ENCODE measurements at places on chromosomes 3 and 15.

GRCh38 chr3:128573160-128573559 is 77.5 kb downstream of the RPN1 start:
- no peak for DNase-seq

DNA sequence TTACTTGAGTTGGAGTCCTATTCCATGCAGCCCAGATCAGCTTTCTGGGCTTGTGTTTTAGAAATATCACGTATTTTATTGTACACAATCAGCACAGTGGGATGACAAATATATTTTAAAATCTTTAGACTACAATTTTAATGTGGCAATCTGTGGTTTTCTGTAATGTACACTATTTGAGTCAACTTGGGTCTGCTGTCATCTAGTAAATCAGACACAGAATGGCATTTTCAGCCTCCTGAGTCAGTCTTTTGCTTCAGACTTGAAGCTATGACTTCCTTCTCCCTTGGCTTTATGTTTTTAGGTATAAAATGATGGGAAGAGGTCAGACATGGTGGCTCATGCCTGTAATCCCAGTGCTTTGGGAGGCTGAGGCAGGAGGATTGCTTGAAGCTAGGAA is 232.1 kb downstream of the NECTIN3 start:
- DNase-seq: no peak

- DNase-seq: no peak
These were observed 617.6 kb upstream of the UBE2E2 start for GRCh38 chr3:22585504-22585903.

DNA sequence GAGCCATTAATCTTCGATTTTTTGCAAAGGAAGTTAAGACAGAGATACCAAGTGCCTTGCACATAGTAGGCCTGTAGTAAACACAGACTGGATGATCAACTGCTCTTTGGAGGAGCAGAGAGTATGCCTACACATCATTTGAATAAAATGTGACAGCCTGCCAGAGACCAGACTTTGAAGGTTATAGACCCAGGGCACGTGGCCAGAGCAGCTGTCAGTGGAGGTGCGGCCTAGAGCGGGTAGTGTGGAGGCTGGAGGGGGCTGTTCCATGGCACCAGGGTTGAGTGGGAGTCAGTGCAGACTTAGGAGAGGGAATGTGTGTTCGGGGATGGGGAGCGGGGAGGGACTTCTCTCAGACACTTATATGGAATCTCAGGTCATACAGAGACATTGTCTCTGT is 80.8 kb downstream of the SMAD3 start:
- DNase-seq: no peak

DNA sequence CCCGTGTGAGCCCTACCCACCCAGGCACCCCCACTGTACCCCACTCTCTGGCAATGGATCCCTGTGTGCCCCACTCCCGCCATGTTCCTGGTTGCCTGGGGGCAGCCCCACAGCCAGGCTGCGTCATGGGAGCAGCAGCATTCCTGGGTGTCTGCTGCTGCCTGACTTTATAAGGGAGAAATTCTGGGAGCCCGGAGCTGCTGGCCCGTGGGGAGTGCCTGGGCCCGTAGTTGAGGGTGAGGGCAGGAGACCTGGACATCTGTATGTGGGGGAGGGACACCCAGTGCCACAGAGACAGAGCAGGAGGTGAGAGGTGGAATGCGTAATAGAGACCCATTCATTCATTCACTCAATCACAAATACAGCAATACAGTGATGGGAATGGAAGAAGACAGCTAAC is 15.1 kb downstream of the CSPG4 start:
- no peak for DNase-seq

DNA sequence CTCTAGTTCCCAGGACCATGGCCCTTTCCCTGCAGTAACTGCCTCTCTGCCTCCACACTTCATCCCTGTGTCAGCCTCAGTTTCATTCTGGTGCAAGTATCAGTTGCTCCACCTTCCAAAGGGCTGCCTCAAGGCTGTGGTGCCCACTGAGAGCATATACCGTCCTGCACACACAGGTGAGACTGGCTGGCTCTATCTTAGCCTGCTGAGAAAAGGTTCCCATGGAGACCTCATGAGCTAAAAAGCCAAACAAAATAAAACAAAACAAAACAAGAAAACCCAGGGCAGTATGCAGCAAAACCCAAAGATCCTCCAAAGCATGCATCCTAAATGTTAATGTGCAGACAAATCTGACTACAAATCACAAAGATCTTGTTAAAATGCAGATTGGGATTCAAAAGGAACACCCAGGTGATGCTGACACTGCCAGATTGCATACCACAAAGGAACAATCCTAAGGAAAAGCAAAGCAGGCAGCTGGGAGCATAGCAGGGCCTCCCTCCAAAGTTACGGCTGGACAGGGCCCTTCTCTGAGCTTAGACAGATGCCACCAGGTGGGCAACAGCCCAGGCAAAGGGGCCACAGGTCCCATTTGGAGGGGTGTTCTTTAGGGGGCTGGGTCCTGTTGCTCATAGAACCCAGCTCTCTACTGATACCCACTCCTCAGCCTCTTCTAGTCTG is 76.3 kb upstream of the SLCO2A1 start:
- DNase-seq: no peak

DNA sequence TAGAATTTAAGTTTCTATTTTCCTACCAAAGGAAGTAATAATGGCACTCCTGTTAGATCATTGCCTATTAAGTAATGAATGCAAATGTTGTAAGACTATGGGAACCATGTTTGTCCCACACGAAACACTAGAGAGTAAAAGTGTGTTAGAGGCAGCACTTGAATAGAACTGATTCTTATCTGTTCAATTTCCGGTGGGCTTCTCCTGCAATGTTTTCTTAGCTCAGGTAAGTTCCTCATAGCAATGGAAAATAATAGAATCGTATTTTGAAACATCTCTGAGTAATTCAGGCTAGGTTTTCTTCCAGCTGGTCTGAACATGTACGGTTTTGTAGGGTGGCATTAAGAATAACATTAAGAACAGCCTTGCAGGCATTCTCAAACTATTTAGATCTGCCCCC is 145.3 kb upstream of the LIPC start:
- no peak for DNase-seq

DNA sequence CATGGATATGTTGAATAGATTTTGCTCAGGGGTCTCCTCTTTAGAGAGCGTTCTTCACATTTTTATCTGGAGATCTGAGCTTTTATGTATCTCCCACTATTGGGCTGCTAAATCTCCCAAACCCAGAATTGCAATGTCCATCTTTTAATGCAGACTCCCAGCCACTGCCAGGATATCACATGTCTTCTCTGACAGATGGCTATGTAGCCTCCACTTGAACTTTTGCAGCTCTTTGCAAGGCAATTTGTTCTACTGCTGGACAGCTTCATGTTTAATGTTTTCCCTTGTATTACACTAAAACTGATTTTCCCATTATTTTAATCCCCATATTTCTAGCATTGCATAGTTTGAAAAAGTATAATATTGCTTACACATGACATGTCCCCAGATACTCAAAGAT is 177.2 kb downstream of the LPP start:
- no peak for DNase-seq

DNA sequence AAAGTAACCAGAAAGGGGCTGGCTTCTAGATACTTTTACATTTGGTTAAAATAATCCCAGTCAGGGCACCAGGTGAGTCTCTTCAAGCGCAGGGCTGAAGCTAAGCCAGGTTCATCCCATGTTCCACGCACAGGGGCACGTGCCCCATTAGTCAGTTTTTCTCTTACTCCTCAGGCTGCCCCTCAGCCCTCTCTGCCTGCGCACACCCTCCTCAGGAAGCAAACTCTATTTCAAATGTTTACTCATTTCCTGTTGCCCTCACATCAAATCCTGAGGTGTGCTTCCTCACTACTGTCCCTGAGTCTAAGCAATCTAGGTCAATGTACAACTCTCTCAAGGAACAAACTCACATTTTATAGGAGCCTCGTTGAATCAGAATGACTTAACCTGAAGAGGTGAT is 48.5 kb downstream of the THBS1 start:
- peak; percentile 56 for DNase-seq

DNA sequence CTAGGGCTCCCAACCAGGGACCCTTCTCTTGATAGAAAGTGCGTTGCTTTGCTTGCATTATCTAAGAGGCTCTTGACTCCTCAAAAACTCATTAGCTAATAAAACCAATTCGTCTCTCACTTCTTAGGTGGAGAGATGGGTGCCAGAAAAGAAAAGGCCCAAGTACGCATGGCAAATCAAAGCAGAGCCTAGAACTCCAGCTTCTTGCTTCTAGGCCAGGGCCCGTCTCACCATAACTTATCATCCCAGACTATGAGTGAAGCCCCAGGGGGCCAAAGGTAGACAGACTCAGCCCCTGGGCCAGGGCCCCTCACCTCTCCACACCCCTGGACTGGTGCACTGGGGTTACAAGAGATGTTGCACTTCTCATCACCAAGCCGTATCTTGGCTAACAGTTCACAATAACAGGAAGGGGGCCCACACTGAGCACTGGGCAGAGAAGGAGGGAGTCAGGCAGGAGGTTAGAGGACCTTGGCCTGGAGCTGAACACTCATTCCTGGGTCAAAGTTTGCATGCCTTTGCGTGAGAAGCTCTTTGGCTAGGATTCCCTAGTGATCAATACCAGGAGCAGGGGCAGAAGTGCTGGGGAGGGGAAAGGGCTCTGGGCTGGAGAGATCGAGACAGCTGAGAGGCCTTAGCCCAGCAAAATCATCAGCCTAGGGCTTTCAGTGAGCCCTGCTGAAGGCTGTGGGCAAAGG is 5.4 kb upstream of the CYP1A1 start:
- no peak for DNase-seq

DNA sequence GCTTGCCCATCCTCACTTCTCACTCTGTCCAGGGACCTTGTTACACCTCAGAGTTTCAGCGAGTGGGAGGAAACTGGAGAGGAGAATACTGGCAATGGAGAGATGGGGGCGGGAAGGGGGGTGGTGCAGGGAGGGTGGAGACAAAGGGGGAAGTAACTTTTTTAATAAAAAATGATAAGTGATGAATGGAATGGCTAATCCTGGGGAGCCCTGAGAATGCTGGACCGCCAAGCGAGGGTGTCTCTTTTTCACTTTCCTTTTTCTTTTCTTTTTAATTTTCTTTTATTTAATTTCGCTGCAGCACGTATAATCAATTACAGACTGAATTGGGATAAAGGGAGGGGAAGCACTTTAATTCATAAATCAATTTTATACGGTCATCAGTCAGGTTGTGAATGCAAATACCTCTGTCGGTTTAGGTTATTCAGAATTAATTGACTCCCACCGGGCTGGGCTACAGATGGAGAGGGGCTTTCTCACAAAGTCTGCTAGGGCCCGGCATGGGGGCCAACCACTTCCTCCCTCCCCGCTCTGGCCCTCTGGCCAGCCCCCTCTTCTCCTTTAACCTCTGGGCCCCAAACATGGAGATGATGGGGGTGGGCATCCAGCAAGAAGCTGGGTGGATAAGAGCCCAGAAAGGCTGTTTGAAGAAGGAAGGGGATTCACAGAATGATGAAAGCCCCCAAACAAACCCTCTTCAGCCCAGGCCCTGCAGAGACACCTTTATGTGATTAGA is 106.8 kb upstream of the BOC start:
- no peak for DNase-seq

GRCh38 chr3:36817806-36818533 is 53.6 kb upstream of the DCLK3 start:
- no peak for DNase-seq

GRCh38 chr15:97993310-97993738 is 32.8 kb downstream of the ARRDC4 start:
- no peak for DNase-seq

GRCh38 chr3:125185805-125186204 is 26.7 kb downstream of the SLC12A8 start:
- DNase-seq: no peak

Data from stimulated activated CD4-positive, alpha-beta T cell treated with anti-CD3 and anti-CD28 coated beads, Interleukin-1b, Interleukin-23, amount 100 ng/mL, for 4 hours (primary cell).